CD4-positive, alpha-beta T cell (primary cell): ENCODE measurements at places on chromosomes 11 and 22. TPM values are rescaled to one million over a fixed set of nuclear protein-coding genes. Genes with fewer than 3 reads are reported as not detected.

DNA sequence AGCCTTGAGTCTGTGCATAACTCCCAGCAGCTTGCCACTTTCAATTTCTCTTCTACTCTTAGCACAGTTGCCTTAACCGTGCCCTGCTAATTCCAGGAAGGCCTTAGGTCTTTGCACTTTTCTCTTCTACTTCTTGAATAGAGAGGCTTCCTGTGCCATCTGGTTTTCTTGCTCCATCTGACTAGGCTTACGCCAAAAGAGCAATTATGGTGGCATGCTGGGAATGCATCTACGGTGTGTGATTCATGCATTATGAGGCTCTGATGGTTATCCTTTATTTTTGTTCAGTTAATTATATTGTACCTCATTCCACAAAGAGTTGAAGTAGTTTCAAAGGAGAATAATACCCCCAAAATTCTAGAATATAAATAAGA is 29.4 kb downstream of the SIK2 start:
- H3K36me3 ChIP-seq: peaks cover 3% of the 10 kb centered on the region
- H3K4me3 ChIP-seq: no peak overlapping the region
- no peaks in the 10 kb centered on the region for H3K27me3 ChIP-seq
- H3K27ac ChIP-seq: no peak overlapping the region

The SMTNL1 gene
- not detected for total RNA-seq

GRCh38 chr11:2289350-2289749 is 12.4 kb downstream of the C11orf21 start:
- no peaks in the 10 kb centered on the region for H3K36me3 ChIP-seq
- no peak for DNase-seq
- no peak overlapping the region for H3K4me3 ChIP-seq

DNA sequence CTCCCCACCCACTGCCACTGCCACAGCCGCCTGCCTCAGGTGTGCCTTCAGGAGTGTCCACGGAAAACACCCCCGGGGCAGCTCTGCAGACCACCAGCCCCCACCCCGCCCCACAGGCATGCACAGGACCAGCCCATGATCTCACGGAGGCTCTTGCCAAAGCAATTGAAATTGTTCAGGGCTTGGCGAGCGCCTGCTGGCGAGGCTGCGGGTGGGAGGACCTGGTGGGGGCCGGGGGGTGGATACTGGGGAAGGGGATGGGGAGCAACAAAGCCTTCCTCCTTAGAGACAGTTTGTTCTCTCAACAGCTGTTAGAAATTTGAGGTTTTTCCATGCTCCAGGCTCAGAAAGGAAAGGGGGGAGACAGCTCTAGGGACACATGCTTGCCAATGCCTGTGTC is 274.7 kb downstream of the MN1 start:
- no peak overlapping the region for H3K4me3 ChIP-seq
- no peaks in the 10 kb centered on the region for H3K36me3 ChIP-seq
- H3K27ac ChIP-seq: no peak overlapping the region

DNA sequence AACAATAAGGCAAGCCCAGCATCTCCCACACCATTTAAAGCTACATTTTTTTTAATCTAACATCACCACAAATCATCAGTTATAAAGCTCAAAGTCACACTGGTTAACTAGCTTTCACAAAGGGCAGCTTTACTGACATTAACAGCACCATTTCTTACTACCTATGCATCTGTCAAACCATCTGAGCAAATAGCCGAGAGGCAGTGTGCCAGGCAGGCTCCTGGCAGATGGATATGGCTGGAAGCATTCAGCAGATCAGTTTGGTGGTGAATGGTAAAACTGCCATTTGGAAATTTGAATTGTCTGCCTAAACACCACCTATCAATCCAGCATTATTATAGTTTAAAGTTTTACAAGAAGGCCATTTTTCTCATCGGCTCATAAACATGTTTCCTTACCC is 131.2 kb downstream of the TTC28 start:
- no peaks in the 10 kb centered on the region for H3K36me3 ChIP-seq
- no peaks in the 10 kb centered on the region for H3K4me1 ChIP-seq

DNA sequence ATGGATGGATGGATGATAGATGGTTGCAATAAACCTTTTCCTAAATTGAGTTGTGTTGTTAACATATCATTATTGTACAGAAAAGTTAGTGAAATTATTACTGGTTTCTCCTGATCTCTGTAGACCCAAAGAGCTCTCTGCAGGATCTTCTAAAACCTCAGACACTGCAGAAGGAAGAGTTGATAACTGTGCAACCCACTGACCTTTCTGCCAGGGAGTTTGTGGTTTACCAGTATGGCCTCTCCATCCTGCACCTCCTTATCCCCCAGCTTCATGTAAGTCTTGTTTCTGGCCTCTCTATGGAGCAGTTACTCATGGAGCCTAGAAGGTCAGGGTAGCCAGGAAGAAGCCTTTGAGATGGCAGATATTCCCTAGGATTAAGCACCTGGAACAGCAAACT is 45.6 kb downstream of the BTG4 start:
- H3K4me3 ChIP-seq: no peak overlapping the region
- DNase-seq: no peak
- peaks cover 6% of the 10 kb centered on the region for H3K27me3 ChIP-seq
- no peaks in the 10 kb centered on the region for H3K4me1 ChIP-seq

- no peak overlapping the region for H3K4me3 ChIP-seq
- H3K27ac ChIP-seq: no peak overlapping the region
- peaks cover 38% of the 10 kb centered on the region for H3K4me1 ChIP-seq
- H3K27me3 ChIP-seq: no peaks in the 10 kb centered on the region
- no peak for DNase-seq
- no peaks in the 10 kb centered on the region for H3K36me3 ChIP-seq
These were observed 92.9 kb downstream of the PDHX start for GRCh38 chr11:35009191-35009943.

GRCh38 chr22:43236411-43237166 is 49.7 kb upstream of the TTLL12 start:
- H3K4me1 ChIP-seq: no peaks in the 10 kb centered on the region
- H3K27me3 ChIP-seq: no peaks in the 10 kb centered on the region
- no peak overlapping the region for H3K27ac ChIP-seq
- DNase-seq: no peak

GRCh38 chr11:1126491-1126926 is 31.2 kb upstream of the MUC5AC start:
- H3K27me3 ChIP-seq: peaks cover under 1% of the 10 kb centered on the region
- H3K4me3 ChIP-seq: no peak overlapping the region
- DNase-seq: no peak
- H3K36me3 ChIP-seq: no peaks in the 10 kb centered on the region
- no peak overlapping the region for H3K27ac ChIP-seq

DNA sequence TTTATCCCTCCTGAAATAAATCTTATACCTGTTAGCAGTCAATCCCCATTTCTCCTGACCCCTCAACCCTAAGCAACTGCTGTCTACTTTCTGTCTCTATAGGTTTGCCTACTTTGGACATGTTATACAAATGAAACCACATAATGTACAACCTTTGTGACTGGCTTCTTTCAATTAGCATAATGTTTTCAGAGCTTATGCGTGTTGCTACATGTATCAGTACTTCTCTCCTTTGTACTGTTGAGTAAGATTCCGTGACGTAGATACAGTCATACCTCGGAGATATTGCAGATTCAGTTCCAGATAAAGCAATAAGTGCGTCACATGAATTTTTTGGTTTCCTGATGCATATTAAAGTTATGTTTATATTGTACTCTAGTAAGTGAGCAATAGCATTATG is 127.3 kb downstream of the MORC2 start:
- H3K4me1 ChIP-seq: no peaks in the 10 kb centered on the region
- H3K27me3 ChIP-seq: peaks cover 2% of the 10 kb centered on the region
- no peak for DNase-seq
- no peaks in the 10 kb centered on the region for H3K36me3 ChIP-seq
- H3K4me3 ChIP-seq: no peak overlapping the region

DNA sequence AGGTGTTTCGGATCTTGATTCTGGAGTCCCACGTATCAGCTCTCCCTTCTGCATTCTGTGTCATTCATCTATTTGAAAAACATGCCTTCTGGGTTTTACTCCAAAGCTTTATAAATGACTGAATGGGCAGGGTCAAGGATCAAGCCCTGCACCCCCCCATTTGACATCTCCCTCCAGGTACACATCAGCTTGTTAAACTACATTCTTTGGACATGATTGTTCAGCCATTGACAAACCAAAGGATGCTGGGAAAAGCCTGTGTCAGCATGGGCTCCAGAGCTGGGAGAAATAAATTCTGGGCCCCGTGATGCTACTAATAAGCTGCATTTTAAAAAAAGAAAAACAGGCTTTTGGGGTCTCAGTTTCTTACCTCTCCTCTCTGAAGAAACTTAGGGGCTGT is 103.7 kb downstream of the DSCAML1 start:
- H3K4me3 ChIP-seq: no peak overlapping the region
- no peak overlapping the region for H3K27ac ChIP-seq
- H3K27me3 ChIP-seq: peaks cover 6% of the 10 kb centered on the region
- DNase-seq: no peak

The ELFN2 gene
- total RNA-seq: 0.20 TPM

DNA sequence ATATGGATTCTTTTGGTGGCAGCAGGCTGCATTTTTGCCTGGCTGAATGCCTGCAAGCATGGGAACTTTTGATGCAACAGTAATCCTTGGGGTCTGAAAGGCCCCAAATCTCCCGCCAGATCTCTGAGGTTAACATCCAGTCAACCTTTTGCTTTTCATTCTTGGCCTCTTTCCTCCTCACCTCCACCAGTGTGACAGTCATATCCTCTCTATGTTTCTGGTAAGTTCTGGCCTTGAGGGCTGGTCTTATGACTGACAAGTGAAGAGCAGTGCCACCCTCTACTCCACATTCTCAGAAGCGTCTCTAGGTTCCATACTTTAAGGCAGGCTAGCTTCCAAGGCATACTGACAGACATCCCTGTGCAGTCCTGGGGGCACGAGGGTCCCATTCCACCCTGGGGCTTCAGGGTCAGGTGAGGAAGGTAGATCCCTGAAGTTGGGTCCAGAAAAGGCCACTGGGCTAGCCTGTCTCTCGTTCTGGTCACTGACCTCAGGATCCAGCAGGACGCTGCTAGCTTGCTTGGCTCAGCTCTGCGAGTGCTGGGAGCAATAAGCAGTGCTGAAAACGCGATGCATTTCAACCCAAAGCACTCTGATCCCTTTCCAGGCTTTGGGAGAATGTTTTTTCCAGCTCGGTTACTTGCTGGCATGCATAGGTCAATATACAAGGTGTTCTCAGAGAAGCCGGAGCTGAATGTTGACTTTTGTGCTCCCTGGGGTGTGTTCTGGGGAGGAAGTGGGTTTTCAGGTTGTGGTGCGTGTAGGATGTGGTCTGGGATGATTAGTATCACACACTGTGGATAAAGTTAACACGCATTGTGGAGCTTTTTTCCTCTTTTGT is 75.2 kb downstream of the PTPRJ start:
- no peaks in the 10 kb centered on the region for H3K27me3 ChIP-seq
- H3K36me3 ChIP-seq: no peaks in the 10 kb centered on the region
- peaks cover 86% of the 10 kb centered on the region for H3K4me1 ChIP-seq
- H3K4me3 ChIP-seq: peak overlapping the region; percentile 36
- H3K27ac ChIP-seq: peak overlapping the region; percentile 33

DNA sequence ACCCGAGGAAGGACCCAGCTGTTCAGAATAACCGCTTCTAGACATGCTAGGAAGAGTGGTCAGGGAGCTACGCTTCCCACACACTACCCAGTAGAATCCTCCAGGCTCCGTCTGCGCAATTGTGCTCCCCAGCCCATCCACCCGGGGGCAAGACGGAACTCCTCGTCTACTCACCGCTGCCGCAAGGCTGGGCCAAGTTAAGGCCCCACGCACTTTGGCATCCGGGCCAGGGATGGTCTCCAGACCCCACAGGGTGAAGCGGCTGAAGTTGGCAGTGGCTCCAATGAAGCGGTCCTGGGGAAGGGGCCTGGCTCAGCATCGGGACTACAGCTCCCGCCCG is 757 bp downstream of the RNASEH2C start:
- H3K4me3 ChIP-seq: peak overlapping the region; percentile 85
- peaks cover 46% of the 10 kb centered on the region for H3K36me3 ChIP-seq
- H3K4me1 ChIP-seq: peaks cover 27% of the 10 kb centered on the region
- no peaks in the 10 kb centered on the region for H3K27me3 ChIP-seq
- H3K27ac ChIP-seq: peak overlapping the region; percentile 79
- no peak for DNase-seq

DNA sequence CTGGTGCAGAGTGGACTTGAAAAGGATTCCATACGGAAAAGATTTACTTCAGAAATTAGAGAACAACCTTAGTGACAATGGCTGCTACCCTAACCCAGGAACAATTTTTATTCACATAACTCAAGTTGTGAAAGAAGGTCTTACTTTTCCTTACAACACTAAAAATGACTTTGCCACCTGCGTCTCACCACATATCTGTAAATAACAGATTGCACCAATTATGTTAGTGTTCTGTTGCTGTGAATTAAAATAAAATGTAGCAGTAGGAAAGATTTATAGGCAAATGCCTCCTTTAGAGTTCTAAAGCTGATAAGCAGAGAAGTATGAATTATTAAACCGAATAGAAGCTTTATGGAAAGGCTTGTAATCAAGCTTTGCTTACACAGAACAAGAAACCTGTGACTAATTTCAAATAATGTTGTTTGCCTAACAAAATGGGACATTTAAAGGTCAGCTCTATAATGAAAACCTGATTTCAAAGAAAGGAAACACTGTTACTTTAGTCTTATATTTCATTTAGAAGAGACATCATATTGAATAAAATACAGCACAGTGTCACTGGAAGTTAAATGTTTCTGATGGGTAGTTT is 2237.8 kb downstream of the LRRC4C start:
- no peak overlapping the region for H3K4me3 ChIP-seq
- H3K4me1 ChIP-seq: no peaks in the 10 kb centered on the region
- DNase-seq: no peak
- no peaks in the 10 kb centered on the region for H3K36me3 ChIP-seq
- H3K27ac ChIP-seq: no peak overlapping the region

DNA sequence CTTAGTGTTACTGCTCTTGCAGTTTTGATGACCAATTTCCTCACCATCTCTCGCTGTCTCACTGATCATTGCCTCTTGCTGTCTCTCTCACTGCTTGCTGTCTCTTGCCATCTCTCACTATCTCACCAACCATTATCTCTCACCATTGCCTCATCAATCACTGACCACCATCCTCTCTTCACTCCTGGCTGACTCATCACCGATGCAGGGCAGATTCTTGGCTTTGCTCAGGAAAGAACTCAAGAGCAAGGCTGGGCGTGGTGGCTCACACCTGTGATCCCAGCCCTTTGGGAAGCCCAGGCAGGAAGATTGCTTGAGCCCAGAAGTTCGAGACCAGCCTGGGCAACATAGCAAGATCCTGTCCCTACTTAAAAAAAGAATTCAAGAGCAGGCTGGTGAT is 66.3 kb upstream of the SYN3 start:
- H3K27me3 ChIP-seq: no peaks in the 10 kb centered on the region
- DNase-seq: no peak
- H3K4me3 ChIP-seq: no peak overlapping the region
- H3K4me1 ChIP-seq: no peaks in the 10 kb centered on the region
- H3K27ac ChIP-seq: no peak overlapping the region

- no peak overlapping the region for H3K4me3 ChIP-seq
- no peaks in the 10 kb centered on the region for H3K4me1 ChIP-seq
- H3K27me3 ChIP-seq: no peaks in the 10 kb centered on the region
- DNase-seq: no peak
- no peaks in the 10 kb centered on the region for H3K36me3 ChIP-seq
These were observed 28.4 kb downstream of the IZUMO1R start for GRCh38 chr11:94332814-94333213.
